T follicular helper cell (primary cell): ENCODE measurements at places on chromosomes 4 and X.

- no peak for DNase-seq
Observed at GRCh38 chr4:176443646-176444409, 124.1 kb downstream of the SPCS3 start.

DNA sequence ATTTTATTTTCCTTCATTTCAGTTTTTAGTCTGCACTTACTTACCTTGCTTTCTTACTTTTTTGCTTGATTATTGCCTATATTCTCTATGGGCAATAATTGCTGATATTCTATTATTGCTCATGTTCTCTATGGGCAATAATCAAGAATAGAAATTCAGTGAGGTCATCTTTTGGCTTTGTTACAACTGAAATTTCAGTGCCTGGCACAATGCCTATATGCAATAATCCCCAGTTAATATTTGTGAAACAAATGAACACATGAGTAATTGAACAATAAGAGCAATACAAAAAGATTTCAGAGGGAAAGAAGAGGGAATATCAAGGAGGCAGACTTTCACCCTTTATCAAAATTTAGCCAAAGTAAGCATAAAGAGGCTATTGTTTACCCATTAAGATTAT lies 48.6 kb upstream of the ARSJ start:
- no peak for DNase-seq

- DNase-seq = no peak
Observed at GRCh38 chr4:87974856-87975462, 555 bp upstream of the SPP1 start.

DNA sequence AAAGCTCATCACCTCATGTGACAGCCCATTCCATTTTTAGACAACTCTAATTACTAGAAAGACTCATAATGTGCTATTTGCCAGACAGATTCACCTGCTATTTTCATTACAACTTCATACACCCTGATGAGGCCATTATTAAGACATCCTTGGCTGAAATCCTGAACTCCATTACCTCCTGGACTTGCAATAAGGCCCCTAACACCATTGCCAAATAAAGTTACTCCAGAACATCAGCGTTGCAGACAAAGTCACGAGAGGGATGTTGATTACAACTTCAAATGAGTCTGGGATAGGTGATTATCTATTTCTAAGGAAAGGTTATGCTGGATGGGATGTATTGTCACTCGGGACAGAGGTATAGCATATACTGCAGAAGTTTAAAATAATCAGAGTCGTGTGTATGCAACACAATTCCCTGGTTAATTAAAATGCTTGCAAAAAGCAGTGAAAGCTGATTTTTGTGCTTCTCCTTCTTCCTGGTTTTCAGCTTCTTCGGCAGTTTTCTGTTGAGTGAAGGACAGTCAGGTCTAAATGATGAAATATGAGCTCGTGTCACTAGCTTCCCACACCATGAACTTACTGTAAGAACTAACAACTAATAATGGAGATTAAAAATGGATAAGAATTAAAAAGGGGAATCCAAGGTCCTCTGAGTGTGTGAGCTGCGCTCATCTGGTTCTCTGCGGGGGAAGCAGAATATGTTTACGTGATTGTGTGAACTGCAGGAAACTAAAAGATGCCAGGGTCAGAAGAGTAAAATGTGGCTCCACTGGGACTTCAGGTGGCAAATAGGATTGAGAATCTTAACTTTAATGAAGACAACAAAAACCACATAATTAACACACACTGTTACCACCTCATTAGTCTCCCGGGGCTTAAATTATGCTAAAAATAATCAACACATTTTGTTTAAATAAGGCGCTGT lies 17.6 kb upstream of the SOD3 start:
- no peak for DNase-seq

DNA sequence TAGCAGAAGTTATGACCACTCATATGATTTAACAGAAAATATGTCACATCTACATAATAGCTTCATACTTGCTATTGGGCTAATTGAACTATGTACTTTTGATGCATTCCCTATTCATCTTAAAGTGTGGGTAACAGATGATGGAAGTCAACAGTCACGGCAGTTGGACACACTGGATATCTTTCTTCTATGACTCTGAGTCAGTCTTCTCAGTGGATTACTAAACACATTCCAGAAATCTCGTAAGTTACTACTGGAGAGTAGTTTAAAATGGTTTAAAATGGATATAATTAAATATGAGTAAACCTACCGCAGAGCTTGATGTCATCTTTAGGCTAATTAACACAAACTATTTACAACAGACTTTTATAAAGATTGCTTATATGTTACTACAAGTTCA lies 30.1 kb upstream of the CFAP299 start:
- no peak for DNase-seq

GRCh38 chr4:153603258-153603657 lies 80.8 kb upstream of the TLR2 start:
- DNase-seq = no peak

GRCh38 chrX:97398030-97398551 lies 514.4 kb downstream of the RPA4 start:
- DNase-seq = no peak

- DNase-seq = no peak
Observed at GRCh38 chr4:102352781-102353180, 7.5 kb upstream of the SLC39A8 start.

GRCh38 chr4:94678896-94679295 lies 78.9 kb upstream of the BMPR1B start:
- DNase-seq = no peak

GRCh38 chrX:37993837-37994619 lies 12.3 kb upstream of the SYTL5 start:
- DNase-seq = no peak

- no peak for DNase-seq
Observed at GRCh38 chrX:84046403-84046984, 141.5 kb downstream of the RPS6KA6 start.

- DNase-seq = no peak
Observed at GRCh38 chr4:182179105-182179504, 64.1 kb upstream of the TENM3 start.
